ENCODE measurements at places on chromosomes 12 and 14.

GRCh38 chr14:100725587-100726387 is 905 bp upstream of the DLK1 start:
- no peak for DNase-seq

- peak; percentile 76 for DNase-seq
Measured at GRCh38 chr14:81269100-81269978, 48.6 kb upstream of the GTF2A1 start.

GRCh38 chr12:48583728-48584127 is 13.9 kb upstream of the LALBA start:
- DNase-seq = no peak

DNA sequence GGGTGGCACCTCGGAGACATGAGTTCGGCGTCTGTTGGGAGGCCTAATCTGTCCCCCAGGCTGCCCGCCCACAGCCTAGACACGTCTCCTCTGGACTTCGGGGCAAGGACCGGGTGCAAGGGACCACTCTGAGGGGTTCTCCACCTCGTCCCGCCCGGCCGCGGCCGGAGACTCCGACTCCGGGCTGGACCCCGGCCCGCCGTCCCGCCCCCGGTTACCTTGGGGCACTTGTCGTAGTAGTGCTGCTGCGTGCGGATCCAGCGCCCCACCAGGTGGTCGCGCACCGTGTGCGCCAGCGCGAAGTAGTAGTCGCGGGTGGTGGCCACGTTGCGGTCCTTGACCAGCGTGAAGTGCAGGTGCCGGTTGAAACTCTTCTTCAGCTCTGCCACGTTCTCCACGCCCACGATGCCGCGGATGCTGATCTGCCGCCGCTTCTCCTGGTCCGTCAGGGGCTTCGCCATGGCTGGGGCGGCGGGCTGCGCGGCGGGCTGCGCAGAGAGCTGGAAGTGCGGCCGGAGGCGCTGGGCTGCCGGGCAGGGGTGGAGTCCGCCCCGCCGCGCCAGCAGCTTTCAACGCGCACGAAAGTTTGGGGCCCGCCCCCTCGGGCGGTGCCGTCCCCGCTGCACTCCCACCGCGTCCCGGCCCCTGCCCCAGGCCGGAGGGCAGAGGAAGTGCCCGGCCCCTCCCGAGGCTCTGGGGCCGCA is at the start of gene PYGL:
Gene PYGL (minus strand): TSS at position 541 of the 704 bp plus-strand sequence. CDS start 80 bp downstream, at position 461.
- peak; percentile 24 for DNase-seq

GRCh38 chr12:45580356-45580969 is 149.0 kb upstream of the ARID2 start:
- no peak for DNase-seq

DNA sequence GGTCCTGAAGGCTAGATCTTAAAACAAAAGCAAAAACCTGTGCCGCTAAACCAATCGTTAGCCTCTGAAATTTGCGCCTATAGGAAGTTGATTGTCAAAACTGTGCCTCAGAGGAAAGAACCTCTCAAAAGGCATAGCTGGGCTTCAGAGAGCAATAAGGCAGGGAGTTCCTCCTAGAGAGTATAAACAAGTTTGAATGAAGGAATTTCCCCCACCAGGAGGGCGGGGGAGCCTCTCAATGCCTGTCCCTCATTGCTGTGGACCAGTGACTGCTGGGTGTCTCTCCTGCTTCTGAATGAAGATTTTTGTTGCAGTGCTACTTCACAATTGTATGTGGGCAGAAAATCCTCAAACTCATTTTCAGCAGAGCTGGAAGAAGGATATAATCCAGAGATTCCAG is 88.6 kb downstream of the KCNK10 start:
- DNase-seq = no peak

DNA sequence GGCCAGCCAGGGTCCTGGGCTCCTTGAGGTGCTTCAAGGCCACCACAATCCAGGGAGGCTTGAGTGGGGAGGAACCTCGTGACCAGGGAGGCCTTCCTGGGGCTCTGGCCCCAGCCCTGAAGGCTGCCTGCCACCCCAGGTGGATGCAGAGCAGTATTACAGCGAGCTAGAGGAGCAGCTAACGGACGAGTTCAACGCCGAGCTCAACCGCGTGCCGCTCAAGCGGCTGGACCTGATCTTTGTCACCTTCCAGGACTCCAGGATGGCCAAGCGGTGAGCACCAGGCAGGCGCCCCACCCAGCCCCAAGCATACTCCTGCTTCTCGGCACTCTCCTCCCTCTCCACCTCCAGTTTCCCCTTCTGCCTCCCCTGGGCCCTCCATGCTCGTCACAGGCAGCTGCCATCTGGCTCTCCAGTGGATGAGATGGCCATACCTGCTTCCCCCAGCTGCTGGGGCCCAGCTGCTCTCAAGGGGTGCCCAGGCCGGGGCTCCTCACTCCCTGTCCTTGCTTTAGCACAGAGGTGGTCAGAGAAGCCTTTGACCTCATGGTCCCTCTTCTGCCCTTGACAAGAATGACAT is 30.6 kb downstream of the NGB start:
- DNase-seq = no peak

- no peak for DNase-seq
Measured at GRCh38 chr12:128361400-128361995, 94.5 kb downstream of the TMEM132C start.

DNA sequence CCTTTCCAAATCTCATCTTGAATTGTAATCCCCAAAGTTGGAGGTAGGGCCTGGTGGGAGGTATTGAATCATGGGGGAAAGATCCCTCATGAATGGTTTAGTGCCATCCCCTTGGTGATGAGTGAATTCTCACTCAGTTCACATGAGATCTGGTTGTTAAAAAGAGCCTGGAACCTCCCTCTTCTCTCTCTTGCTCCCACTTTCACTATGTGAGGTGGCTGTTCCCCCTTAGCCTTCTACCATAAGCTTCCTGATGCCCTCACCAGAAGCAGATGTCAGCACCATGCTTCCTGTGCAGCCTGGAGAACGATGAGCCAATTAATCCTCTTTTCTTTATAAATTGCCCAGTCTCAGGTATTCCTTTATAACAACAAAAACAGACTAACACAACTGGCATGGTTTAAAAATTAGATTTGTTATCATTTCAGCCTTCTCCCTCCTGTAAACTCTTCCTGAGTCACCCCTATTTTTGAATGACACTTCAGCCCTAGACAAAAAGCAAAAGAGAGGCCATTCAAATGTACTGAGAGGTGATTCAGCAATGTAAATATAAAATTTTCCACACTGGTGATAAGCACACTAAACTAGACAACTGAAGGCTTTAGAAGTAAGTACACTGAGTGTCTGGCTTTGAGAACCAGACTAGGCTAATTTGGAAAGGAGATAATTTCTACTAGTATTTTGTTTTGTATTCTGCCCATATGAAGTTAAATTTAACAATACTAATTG is 212.1 kb upstream of the ABCD2 start:
- no peak for DNase-seq

DNA sequence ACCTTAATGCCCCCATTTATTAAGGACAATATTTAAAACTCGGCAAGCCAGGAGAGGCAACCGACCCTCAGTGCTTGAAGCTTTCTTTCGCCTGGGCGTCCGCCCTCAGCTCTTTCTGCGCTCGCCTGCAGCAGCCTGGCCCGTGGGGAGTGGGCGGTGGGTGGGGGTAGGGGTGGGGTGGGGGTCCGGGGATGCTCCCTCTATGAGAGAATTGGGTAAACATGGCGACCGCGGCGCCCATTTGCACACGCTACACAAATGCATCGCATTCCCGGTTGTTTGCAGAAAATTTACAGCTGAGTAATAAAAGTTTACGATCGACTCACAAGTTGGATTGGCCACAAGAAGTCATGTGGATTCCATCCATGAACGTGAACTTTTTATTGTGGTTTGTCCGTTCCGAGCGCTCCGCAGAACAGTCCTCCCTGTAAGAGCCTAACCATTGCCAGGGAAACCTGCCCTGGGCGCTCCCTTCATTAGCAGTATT is 7.7 kb downstream of the HOXC8 start:
- DNase-seq = no peak

- no peak for DNase-seq
Measured at GRCh38 chr14:93537951-93538350, 107.2 kb downstream of the UNC79 start.

GRCh38 chr12:92955997-92956663 is 27.0 kb upstream of the EEA1 start:
- no peak for DNase-seq

GRCh38 chr14:23321572-23322547 is 603 bp downstream of the PABPN1 start:
- peak; percentile 51 for DNase-seq

DNA sequence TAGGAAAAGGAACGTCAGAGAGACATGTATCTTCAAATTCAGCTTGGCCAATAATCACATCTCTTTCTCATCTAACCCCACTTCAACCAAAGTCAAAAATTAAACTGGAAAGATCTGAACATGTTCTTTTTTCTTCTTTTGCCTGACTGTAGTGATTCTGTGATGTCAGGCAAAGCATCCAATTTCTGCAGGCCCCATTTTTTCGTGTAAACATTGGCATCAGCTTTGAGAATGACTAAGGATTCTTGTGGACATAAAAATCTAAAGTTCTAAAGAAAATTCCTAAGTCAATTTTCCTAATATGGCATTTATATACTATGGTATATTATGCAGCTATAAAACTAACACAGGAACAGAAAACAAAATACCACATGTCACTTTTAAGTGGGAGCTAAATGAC is 89.1 kb downstream of the STXBP6 start:
- no peak for DNase-seq

DNA sequence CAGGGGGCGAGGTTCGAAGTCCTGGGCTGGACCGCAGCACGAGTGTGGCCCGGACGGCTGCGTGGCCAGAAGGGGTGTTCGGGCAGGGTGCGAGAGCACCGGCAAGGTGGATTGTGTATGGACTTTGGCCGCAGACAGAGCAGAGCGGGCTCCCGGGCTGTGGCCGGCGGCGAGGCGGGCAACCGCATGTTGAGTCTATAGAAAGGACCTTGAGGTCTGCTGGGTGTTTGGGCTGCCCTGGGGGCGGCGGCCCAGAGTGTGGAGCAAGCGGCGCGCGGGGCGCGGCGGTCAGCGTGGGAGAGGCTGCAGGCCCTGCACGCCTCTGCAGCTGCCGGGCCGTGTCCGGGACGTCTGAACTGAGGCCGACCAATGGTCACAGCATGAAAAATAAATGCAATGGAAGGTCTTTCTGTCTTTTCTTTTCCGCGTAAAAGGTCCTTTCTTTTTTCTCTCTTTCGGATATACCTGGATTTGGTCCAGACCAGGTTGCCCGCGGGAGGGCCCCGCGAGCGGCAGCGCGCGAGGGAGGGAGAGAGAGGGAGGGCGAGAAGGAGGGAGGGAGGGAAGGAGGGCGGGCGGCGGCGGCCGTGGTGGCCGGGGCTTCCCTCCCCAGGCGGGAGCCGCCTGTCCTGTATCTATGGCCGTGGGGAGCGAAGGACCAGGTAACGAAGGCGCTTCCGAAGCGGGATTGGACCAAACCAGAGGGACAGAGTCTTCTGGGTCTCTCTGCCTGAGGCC is 5.5 kb upstream of the HOXC9 start:
- DNase-seq = no peak

GRCh38 chr12:46832130-46832704 is 6.4 kb upstream of the SLC38A4 start:
- DNase-seq = no peak

DNA sequence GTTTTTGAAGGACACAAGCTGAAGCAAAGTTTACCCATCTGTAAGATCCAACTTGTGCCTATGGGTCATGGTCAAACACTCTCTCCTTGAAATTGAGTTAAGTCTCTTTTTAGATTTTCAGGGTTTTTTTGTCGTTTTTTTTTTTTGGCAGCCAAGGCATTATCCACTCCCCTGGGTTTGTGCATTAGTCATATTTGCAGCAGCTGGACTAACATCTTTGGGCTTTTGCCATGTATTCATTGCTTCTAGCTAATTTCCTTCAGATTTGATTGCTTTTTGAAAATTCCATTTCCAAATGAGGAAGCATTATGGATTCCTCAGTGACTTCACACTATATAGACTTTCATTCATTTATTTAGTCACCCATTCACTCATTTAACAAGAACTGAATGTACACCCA is 80.3 kb upstream of the SRRM4 start:
- DNase-seq = no peak

DNA sequence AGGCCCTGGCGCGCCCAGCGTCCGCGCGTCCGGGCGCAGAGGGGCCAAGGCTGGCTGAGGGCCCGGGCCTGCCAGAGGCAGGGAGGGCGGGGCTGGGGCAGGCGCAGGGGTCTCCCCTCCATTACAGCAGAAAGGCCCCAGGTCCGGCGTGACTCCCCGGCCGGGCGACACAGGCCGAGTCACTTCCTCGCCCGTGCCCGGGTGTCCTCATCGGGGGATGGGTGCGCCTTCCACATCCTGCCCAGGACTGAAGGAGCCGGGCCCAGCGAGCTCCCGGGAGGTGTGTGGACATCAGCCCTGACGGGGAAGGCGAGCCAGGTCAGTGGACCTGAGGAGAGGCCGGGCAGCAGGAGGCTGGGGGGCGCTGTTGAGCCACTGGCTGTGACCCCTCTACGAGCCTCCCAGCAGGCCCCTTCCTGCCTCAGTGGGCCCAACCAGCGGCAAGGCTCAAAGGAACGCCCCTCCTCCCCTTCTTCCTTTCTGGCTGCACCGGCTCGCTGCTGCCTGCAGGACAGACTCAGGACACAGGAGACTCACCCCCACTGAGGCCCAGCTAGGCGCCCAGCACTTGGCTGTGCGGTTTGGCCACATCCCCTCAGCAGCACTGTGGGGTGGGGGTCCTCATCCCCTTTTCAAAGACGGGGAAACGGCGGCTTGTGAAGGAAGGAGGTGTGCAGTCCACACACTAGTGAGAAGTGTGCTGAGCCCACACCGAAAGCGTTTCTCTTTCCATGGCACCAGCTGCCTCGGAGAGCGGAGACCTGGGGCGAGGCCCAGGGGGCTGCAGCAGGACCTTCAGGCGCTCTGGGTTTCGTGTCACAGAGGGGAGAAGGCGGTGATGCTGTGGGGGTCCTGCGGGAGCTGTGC is 606 bp downstream of the TNFAIP2 start:
- DNase-seq = no peak

GRCh38 chr12:131815131-131815530 is 13.1 kb upstream of the MMP17 start:
- no peak for DNase-seq

- no peak for DNase-seq
Measured at GRCh38 chr14:101709962-101710931, 51.3 kb upstream of the PPP2R5C start.

GRCh38 chr12:108840605-108841332 is 16.6 kb downstream of the SSH1 start:
- peak; percentile 60 for DNase-seq

GRCh38 chr12:113515082-113515856 is 43.6 kb upstream of the LHX5 start:
- no peak for DNase-seq

All from dermis microvascular lymphatic vessel endothelial cell (primary cell).